CD4-positive, alpha-beta T cell treated with Interleukin-4 for 4 hours (primary cell): ENCODE measurements at places on chromosomes 11 and 22.

DNA sequence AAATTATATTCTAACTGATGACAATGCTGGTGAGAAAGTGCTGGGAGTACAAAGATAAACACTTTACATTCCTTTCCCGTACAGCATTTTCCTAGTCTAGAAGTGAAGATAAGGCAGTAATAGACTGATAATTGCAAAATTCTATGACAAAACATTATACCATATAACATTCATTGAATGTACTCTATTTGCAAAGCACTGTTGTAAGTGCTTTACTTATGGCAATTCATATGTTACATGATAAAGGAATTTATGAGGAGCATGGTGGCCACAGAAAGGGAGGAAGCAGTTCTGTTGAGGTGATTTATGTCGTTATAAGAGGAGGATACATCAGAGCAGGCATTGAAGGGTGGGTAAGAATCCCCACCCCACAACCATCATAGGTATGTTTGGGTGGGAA lies 434.8 kb downstream of the RAB38 start:
- no peak for DNase-seq

DNA sequence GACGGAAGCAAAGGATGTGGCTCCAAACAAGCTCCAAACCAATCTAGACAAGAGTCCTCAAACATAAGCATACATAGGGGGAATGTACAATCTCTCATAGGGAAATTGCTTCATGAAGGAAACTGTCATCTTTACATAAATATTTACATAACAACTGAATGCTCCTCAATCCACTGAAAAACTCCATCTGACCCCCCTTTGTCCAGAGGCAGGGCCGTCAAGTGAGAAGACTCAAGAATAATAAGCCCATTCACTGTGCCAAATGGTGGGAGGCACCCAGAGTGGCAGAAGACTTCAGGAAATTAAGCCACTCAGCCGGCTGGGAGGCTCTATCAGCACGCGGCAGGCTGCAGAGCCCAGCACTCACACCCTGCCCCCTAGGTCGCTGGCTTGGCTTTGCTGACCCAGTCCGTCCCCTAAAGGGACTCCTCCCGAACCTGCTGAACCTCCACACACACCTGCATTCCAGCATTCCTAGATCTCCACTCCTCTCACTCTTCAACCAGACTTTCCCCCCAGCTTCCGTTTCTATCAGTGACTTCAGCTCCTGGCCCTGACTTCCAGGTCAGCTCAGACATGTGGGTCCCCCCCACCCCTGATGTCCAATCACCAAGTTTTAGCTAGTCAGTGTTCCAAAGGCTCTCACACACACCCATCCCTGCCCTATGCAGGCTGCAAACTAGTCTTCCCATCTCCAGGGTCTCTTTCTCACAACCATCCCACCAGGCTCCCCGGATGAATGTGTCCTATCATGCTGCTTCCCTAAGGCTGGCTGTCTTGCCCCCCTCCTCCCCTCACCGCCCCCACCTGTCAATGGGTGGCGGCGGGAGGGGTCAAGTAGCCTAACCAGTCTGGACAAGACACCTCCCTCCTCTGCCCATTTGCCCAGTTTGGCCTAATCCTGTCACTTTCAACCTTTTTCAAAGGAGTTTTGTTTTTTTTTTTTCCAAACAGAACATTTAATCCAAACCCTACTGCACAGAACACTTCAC lies 11.3 kb downstream of the VPS37C start:
- DNase-seq, result no peak

- no peak for DNase-seq
These were observed 32.4 kb downstream of the ZC3H12C start for GRCh38 chr11:110125632-110126031.

GRCh38 chr11:90414221-90414620 lies 191.4 kb upstream of the CHORDC1 start:
- DNase-seq, result no peak

- DNase-seq, result no peak
These were observed 46.9 kb downstream of the ME3 start for GRCh38 chr11:86625544-86625943.

GRCh38 chr11:73374151-73374550 lies 2.0 kb upstream of the RELT start:
- DNase-seq, result no peak

DNA sequence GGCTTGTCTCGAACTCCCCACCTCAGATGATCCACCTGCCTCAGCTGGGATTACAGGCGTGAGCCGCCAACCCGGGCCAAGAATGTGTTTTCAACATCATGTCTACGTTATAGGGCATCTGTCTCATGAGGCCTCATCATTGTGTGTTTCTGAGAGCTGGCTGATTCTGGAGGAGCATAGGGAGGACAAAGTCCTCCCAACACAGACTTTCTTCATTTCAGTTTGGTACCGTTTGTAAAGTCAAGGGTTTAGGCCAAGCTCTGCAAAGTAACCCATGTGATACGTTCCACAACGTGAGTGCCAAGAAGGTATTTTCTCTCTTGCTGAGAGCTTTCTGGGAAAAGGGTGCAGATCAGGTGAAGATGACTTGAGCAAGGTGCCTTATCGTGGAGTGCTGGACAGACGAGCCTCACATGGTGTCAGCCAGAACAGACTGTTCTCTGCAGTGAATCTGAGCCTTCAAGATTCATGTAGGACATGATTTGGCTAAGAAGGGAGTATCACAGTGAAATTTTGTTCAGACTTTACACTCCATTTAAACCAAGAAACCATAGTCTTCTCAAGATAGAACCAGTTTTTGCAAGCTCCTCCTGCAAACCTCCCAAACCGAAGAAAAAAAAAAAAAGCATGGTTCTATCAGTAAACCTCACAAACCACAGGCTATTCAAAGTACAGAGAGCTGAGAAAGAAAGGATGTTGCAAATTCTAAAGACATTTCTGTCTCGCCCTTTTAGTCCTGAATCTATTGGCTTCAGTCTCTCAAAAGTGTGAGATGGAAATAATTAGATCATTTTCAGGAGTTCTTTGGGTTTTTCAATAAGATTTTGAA lies 71.7 kb downstream of the DBX1 start:
- DNase-seq, result no peak

GRCh38 chr11:16278979-16279378 lies 77.4 kb downstream of the SOX6 start:
- DNase-seq, result no peak

- DNase-seq, result peak; percentile 26
These were observed 10.1 kb downstream of the MCM5 start for GRCh38 chr22:35409783-35410662.

DNA sequence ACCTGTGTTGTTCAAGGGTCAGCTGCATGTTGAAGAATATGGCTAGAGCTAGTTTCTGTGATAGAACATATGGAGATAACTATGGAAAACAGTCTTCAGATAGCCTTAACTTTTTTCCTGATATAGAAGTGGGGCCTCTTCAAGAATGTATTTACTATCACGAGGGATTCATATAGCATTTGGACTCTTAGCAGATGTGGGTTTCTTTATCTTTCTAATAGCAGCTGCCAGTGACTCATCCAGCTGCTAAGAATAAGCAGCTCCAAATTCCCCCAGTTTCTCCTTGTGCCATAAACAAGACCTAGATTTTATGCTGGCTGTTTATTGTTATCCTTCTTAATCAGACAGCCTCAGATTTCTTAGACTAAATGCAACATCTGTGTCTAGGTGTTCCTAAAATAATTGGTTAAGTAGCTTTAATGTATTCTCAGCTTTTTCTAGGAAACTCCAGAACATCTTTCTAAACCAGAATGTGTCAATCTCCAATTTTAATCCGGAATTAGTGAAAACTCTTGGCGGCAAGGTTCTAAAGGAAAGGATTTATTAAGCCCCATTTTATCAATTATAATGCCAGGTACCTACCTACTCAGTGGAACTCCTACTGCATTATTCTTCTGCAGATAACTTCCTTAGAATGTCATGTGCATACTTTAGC lies 119.8 kb downstream of the CSTPP1 start:
- DNase-seq, result no peak

GRCh38 chr22:27019827-27020226 lies 362.4 kb downstream of the MIAT start:
- no peak for DNase-seq

DNA sequence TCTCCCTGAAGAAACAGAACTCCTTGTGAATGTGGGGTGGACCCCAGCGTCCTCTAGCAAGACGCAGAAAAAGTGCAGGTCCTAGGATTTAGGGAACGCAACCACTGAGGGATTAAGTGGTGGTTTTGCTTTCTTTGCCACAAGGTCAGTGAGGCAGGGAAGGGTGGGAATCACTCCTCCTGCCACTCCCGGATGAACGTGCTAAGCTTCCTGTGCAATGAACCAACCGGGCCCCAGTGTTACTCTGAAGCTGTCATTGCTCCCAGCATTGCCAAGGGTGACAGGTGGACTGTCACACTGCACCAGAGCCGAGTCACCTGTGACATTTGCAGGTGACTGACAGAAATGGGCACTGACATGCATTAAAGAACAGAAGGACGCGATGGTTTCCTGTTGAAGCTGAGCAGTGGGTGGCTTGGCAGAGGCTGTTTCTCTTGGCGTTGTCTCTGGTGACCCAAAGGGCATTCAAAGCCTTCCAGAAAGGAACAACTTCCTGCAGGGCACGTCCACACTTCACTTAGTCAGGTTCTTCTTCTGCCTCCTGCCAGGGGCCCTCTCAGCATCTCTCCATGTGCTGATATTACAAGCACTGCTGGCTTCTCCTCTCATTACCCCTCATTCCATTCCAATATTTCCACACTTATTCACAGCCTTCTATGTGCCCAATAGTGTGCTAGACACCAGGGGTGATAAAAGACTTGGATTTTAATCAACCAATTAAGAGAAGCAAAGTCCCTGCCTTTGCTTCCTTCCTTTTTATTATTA lies 9.7 kb downstream of the KIRREL3 start:
- no peak for DNase-seq

DNA sequence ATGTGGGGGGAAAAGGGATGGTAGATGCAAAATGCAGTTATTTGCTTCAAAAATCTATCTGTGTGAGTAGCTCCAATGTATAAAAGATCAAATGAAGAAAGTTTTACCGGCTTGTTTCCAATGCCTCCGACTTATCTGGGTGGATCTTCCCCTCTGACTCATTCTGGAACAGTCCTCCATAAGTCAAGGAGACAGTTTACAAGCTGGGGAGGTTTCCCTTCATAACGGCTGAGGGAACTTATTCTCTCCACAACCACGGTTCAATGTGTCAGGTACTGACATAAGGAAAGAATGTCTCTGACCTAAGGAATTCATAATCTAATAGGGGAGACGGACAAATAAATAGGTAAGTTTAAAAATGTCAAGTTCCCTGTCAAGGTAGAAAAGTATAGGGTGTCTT lies 49.7 kb upstream of the BIRC3 start:
- no peak for DNase-seq

DNA sequence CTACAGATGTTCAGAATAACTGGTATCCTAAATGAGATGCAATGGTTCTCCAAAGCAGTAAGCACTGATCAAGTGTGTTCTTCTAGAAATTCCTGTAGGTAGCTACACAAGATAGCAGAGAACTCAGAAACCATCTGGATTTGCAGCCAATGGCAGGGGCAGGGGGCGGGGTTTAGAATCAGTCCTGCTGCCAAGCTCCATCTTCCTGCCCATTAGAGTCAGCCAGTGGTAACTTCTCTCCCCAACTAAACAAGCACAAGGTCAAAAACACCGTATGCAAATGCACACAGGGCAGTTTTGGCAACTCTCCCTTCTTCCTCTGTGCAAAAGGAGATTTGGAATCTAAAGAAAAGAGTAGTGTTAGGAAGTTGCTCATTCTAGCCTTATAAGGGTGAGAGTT lies 237.5 kb upstream of the CCDC90B start:
- DNase-seq, result no peak

DNA sequence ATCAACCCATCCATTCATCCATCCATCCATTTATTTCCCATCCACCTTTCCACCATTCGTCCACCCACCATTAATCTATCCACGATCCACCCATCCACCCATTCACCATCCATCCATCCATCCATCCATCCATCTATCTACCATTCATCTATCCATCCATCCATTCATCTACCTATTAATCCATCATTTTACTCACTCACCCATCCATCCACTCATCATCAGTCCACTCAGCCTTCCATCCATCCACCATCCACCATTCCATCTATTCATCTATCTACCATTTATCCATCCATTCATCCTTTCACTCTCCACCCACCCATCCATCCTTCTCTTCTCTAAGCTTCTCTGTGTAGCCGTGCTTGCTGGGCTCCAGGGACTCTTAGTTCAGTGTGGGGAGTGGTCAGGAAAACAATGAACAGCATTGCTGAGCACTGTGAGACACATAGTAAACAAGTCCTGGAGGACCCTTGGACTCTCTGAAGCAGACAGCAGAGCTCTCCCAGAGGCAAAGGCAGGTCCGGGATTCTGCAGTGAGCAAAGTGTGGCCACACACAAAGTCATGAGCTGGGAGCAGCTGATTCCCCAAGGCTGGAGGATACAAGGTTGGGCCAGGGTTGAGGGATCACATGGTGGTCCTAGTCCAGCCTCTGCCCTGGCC lies 642.2 kb downstream of the BRD1 start:
- no peak for DNase-seq

- DNase-seq, result no peak
These were observed 22.7 kb downstream of the EFCAB6 start for GRCh38 chr22:43789452-43789851.

GRCh38 chr22:24002851-24003250 lies 2.4 kb downstream of the GSTT4 start:
- DNase-seq, result no peak

GRCh38 chr22:45329530-45329936 lies 19.8 kb downstream of the FAM118A start:
- no peak for DNase-seq

- DNase-seq, result no peak
These were observed 2.7 kb downstream of the BCL9L start for GRCh38 chr11:118922745-118923627.

GRCh38 chr22:47168900-47169800 lies 406.7 kb downstream of the TBC1D22A start:
- DNase-seq, result no peak

- no peak for DNase-seq
These were observed 68.7 kb downstream of the WT1 start for GRCh38 chr11:32366666-32367065.

DNA sequence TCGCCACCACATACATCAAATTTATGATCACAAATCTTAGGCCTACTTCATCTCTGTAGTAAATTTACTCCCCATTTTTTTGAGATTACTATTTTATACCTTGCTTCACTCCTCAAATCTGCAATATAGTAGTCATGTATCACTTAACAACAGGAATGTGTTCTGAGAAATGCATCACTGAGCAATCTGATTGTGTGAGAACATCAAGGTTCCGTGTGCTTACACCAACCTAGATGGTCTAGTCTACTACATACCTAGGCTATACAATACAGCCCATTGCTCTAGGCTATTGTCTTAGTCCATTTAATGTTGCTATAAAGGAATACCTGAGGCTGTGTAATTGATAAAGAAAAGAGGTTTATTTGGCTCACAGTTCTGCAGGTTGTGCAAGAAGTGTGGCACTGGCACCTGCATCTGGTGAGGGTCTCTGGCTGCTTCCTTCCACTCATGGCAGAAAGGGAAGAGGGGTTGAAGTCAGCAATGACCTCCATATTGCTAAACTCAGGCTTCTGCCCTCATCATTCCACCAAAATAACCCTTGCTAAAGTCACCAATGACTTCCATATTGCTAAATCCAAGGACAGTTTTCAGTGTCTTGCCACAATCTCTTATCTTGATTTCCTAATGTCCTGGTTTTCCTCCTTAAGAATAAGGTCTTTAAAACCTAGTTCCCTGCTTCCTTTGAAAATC lies 140.3 kb downstream of the RBFOX2 start:
- no peak for DNase-seq
